ENCODE measurements at places on chromosomes 11 and 22.
A peak's percentile ranks its signal among the peaks of the same experiment; 100 is the strongest.

- peak; percentile 70 for DNase-seq
Measured at GRCh38 chr11:86800076-86800959, at the start of gene PRSS23. Gene PRSS23 (plus strand): TSS chr11:86800542. CDS start chr11:86807644, 7,102 bp downstream.

GRCh38 chr11:83252941-83253340 is 33.2 kb downstream of the CCDC90B start:
- no peak for DNase-seq

DNA sequence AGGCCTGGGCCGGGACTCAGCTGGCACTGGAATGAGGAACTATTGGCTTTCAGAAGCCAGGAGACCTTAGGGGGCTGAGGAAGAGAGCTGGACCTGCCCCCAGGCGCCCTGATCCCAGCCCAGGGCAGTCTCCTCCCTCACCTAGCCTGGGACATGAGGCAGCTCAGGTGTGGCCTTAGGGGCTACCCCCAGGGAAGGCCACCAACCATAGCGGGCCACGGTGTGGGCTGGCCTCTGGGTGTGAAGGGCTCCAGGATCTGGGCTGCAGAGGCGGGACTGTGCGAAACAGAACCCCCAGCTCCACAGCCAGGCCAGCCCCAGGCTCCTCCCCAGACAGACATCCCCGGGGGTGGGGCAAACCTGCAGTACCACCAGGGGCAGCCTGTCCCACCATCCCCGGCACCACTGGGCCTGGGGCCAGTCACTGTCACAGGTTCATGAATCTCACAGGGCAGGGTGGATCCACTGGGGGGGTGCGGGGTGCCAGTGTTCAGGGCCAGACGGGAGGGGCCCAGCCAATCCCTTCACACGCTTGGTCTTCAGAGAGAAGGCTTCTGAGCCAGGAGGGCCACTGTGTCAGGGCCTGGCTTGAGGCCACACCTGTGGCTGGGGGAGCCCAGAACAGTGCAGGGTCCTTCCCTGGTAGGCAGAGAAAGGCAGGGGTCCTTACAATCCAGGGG is 3.5 kb downstream of the PLXNB2 start:
- DNase-seq, result no peak

- no peak for DNase-seq
Measured at GRCh38 chr11:134376150-134376921, 35.7 kb downstream of the B3GAT1 start.

DNA sequence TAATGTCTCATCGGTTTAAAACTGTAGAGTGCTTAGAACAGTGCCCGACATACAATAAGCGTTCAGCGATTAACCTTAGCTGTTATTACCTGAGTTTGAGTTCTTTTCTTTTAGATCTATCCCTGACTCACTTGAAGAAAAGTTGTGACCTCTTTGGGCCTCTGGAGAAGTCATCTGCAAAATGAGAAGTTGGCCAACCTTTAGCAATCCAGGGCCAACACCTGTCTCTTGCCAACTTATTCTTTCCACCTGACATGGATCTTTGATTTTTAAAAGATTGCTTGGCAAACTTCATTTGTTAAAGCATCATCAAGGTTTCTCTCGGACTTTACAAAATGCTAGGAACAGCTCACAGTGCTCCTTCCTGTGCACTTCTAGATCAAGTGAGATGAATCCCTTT is 89.3 kb downstream of the CCDC81 start:
- DNase-seq, result no peak

GRCh38 chr11:17814546-17814945 is 80.0 kb downstream of the KCNC1 start:
- no peak for DNase-seq

GRCh38 chr11:87173185-87174039 is 135.7 kb downstream of the TMEM135 start:
- DNase-seq, result no peak

DNA sequence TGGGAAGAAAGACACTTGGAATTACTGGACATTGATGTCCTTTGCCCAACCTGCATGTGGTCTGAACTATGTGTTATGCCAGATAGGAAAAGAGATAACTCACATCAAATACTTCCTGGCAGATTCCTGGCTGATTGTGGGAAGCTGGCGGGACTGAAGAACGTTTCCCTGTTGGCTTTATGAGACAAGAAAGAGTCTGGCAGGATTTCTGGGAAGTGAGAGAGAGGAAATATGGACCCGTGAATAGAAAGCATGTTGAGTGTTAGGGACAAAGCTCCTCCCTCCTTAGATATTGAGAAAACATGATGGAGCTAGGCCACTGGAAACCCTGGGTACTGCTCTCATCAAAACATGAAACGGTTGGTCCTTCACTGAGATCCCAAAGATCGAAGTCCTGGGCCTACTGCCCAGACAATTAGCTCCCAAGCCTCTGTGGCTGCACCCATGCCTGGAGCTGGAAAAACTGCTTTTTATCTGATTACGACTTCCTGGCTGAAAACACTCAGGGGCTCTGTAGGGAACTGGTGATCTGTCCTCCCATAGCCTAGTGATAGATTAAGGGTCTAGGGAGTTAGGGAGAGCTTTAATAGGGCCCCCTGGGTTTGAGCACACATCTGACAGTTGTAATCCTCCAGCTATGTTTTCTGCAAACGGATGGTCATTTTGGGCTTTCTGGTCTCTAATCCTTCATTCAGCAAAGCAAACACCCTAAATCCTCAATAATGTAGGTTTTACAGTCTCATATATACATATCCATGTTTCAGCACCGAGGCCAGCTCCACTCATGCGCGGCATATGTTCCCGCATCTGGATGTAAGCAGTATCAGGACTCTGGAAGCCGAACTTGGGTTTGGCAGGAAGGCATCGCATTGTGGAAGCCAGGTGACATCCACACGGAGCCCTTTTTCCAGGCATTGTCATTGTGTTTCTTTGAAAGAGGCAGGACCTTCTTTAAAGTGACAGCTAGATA is 6.1 kb upstream of the B3GAT1 start:
- peak; percentile 63 for DNase-seq

- no peak for DNase-seq
Measured at GRCh38 chr11:40432358-40432757, 1027.1 kb downstream of the LRRC4C start.

DNA sequence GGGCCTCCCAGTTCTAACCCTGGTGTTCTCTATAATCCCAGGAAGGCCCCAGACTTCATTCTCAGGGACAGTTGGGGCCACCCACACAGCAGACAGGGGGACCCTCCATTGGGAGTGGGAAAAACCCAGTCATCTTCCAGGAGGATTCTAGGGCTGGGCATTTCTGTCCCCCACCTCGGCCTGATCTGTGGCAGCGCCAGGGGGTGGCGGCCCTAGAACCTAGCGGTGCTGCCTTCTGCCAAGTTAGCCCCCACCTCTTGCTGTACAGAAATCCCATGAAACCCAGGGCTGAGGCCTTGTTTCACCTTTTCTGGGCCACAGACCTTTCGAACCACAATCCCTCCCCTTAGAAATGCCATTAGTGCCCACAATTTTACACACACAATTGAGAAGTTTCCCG is 9.6 kb downstream of the CHST1 start:
- DNase-seq, result no peak

- no peak for DNase-seq
Measured at GRCh38 chr11:26112264-26112663, 219.7 kb upstream of the ANO3 start.

DNA sequence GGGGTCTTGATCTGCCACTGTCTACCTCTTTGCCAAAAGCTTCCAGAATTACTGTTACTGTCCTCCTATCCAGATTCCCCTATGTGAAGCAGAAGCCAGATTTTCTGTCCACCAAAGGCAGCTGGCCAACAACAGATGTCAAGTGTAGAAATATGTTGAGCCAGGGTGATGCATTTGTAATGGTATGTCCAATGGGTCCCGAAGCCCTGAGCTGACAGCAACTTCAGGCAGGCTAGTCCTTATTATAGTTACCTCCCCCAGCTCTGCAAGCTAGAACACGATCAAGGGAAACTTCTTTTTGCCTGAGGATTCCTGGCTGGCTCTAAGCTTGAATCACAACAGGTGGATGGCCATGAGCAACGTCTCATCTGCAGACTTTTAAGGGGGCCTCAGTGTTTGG is 10.2 kb downstream of the PAMR1 start:
- DNase-seq, result no peak

GRCh38 chr11:60905551-60906113 is 753 bp downstream of the PRPF19 start:
- DNase-seq, result no peak

DNA sequence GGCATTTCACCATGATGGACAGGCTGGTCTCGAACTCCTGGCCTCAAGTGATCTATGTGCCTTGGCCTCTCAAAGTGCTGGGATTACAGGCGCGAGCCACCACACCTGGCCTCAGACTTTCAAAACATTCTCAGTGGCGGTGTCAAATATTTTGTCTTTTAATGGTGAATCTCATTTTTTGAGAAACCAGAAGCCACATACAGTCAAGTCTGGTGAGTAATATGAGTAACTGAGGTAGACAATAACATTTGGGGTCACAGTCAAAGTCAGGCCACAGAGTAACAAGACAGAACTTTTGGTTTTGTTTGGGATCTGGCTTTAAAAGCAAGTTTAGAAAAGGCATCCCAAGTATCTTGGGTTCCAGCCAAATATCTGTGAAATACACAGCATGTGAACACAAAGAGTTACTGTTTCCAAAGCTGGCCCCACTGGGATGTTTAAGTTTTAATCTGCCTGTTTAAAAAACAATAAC is 5.6 kb upstream of the TMA7B start:
- DNase-seq, result peak; percentile 87

DNA sequence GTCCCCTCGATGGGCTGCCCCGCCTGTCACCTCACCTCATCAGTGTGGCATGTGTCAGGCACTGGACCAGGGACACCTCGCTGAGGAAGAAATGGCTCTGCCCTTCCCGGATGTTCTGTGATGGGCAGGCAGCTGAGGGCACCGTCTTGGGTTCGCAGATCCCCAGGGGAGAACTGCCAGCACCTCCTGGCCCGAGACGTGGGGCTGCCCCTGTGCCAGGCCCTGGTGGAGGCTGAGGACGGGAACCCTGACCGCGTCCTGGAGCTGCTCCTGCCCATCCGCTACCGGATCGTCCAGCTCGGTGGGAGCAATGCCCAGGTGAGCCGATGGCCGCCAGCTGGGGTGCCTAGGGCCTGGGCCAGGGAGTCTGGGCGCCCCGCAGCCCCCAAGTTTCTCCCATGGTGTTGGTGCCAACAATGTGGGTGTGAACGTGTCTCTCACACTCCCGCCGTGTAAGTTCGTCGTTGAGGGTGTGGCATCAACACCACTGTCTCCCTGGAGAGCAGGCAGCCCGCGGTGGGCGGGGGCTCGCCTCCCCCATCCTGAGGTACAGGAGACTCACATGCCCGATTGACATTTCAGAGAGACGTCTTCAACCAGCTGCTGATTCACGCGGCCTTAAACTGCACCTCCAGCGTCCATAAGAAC is 7.3 kb upstream of the GTSE1 start:
- no peak for DNase-seq

- DNase-seq, result no peak
Measured at GRCh38 chr11:75424396-75424795, 8.6 kb downstream of the KLHL35 start.

GRCh38 chr11:11464555-11464954 is 111.5 kb upstream of the CSNK2A3 start:
- DNase-seq, result no peak

DNA sequence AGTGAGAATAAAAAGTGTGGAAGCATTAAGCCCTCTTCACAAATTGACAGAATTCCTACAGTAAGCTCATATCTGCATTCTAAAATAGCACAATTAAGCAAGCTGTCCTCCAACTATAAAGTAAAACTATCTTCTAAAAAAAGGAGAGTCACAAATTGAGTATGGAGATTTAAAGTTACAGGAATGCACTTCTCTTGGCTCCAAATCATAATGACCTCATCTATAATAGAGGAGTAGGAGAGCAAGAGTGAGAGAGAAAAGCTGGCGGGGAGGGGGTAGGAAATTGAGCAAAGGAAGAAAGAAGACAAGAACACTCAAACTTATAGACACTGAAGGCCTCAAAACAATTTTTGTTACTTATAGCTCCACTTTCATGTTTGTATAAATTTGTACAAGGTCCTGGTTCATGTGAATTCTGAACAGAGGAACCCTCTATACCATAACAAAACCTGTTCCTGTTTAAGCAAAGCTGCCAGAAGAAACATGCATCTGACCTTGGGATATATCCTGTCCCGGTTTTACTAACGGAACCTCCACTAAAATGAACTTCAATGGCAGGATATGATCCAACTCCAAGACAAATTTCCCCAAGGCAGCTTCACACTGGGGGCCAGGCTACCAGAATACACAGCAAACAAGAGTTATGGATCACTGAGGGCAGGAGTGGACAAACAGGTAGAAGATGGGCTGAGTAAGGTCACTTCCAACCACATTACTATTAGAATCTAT is 37.2 kb downstream of the SLC35F2 start:
- DNase-seq, result peak; percentile 22

DNA sequence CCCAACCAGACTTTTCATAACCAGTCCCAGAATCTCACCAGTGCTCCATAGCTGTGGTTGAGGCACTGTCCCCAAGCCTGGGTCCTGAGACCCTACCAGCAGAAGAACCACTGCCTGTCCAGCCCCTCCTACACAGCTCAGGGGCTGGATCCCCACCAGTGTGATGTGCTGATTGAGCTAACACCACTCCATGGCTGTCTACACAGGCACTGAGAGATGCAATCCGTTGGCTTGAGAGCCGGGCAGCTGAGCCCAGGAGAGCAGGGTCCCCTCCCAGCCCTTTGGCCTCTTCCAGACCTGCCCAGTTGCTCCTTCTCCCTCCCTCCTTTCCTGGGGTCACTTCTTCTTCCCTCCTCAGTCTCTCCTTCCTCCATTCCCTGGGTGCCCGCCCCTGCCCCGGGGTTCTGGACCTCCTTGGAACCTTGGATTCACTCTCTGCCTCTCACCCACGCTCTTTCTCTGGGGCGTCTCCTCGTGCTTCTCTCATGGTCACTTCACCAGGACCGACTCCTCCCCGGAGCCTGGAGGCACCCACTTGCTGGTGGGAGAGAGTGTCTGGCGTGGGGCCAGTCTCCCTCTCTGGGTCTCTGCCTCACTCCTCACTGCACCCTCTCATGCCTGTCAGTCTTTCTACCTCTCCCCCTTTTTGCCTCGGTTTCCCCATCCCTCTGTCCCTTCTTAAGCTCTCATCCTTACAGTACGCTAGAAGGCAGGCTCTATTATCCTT is 706 bp upstream of the SCYL1 start:
- DNase-seq, result no peak

DNA sequence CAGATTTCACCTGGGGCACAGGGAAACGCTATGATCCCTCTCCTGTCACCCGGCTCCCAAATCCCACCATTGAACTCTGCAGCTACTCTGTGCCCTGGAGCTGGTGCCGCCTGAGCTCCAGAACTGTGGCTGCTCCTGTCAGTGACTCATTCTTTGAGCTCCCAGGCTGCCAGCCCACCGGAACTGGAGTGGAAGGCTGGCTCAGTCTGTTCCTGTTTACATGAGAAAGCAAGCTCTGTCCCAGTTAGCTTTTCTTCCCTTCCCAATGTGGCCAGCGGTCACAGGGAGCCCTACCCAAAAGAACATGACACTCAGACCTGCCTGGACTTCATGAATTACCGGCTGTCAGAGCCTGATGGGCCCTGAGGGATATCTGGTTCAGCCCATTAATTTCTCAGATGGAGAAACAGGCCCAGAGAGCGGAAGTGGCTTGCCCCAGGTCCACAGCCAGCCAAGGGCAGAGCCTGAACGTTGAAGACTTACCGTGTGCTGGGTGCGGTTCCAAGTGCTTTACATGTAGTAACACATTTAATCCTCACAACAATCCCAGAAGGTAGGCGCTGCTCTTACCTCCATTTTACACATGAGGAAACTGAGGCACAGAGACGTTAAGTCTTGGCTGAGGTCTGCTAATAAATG is 23.8 kb upstream of the IGSF22 start:
- no peak for DNase-seq

All from lung (tissue), 17 donors.